Esophagus squamous epithelium (tissue), 5 donors: ENCODE measurements at places on chromosomes 11 and 22.

DNA sequence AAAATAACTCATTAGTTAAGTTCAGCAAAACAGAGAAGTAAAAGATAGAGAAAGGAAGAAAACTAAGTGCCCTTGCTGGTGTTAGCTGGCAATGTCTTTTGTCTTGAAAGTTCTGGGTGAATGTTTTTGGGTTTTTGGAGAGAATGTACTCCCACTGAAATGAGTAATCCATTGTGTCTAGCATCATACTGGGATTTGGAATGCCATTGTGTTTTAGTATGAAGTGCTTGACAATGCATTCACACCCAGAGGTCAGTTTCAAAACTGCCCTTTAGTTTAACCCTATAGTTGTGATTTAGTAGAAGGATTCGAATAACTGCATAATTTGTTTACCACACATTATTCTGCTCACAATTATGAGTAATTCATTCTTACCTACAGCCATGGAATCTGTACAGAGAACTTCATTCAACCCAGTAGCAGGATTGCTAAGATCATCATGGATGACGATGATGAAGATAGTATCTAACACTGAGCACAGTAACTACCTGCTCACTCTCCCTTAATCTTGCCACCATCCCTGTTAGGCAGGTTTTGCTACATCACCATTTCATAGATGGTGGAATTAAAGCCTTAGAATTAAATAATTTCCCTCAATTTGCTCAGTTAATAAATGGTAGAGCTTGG, 33.9 kb downstream of the MAML2 start:
- no peak for DNase-seq

DNA sequence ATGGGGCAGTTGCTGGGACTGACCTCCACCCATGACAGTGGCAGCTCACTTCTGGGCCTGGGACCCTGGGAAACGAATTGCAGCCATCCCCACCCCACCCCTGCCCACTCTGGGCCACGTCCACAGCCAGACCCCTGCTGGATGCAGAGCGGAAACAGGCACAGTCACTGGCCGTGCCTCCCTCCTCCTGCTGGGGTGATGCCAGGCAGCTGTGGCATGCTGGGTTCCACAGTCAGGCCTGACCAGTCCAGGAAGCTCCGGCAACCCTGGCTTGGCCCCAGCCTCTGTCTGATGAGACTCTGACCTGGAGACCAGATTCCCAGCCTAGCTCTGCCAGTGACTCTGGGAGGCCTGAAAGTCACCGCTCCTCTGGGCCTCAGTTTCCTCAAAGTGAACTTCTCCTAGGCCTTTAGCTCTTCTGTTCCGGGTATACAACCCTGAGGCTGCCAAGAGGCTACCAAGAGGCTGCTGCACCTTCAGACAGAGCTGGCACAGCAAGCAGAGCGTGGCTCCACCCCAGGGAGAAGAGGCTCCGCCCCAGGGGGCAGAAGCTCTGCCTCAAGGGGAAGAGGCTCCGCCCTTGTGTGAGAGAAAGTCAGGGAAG, 8.9 kb downstream of the SULT4A1 start:
- DNase-seq: no peak

- DNase-seq: no peak
Observed at GRCh38 chr11:123107945-123108495, 46.1 kb upstream of the HSPA8 start.

- DNase-seq: no peak
Observed at GRCh38 chr22:46366801-46367706, 31.5 kb downstream of the TRMU start.

DNA sequence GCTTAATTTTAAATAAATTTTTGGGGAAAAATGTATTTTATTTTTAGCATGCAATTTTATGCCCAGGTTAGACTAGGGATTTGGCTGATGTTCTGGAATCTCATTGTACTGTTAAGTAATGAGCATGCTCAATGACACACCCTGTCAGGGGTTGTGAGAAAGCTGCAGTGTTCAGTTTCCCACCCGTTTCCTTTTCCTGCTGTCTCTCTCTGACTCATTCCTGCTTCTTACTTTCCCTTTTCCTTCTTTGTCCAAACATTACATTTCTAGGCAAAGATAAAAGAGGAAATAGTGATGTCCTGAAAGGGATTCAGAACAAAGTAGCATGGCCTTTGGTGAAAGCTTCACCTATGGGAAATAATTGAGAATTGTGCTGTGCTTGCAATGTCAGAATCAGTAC, 22.7 kb downstream of the OOSP3 start:
- no peak for DNase-seq

DNA sequence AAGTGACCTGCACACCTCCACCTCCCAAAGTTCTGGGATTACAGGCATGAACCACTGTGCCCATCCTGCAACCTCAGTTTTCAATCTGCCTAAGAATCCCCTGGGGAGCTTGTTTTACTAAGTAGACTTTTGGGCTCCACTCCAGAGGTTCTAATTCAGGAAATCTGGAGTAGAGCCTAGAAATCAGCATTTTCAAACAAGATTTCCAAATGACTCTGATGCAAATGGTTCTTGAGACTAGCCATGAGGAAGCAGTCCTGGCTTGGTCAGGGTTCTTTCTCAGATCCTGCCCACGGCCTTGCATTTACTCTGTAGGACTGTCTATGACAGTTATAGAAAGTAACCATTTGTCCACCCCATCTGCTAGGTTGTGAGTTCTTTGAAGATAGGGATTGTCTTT, 1.6 kb upstream of the KCNE3 start:
- no peak for DNase-seq

DNA sequence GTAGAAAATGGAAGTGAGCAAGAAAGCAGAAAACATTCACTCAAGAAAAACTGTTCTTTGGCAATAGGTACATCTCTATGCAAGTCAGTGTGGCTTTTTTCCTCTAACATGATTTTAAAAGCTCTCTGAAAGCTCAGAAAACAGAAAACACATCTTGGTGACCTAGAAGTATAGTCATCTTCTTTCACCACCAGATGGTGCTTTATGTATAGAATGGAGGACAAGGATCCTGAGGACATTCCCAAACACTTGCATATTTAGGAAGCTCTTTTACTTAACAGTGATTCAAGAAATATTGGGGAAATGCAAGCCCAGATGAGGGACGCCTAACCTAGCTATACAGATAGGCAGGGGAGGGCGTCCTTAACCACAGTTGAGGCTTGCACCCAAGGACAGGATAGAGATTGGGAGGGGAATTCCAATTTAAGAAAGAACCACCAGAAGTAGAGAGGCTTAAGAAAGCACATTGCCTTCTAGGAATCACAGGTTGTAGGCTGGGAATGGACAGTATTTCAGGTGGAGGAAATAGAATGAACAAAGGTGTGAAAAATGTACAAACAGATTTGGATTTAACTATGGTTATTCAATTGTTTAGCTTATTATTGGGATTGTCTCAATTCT, 13.8 kb upstream of the CCDC81 start:
- no peak for DNase-seq

GRCh38 chr22:32444068-32444467, 20.2 kb downstream of the BPIFC start:
- DNase-seq: no peak

- DNase-seq: no peak
Observed at GRCh38 chr11:41306431-41306830, 153.0 kb downstream of the LRRC4C start.

- no peak for DNase-seq
Observed at GRCh38 chr11:27497284-27497866, 9.2 kb downstream of the LIN7C start.
